ENCODE measurements at places on chromosomes 12 and 14.

DNA sequence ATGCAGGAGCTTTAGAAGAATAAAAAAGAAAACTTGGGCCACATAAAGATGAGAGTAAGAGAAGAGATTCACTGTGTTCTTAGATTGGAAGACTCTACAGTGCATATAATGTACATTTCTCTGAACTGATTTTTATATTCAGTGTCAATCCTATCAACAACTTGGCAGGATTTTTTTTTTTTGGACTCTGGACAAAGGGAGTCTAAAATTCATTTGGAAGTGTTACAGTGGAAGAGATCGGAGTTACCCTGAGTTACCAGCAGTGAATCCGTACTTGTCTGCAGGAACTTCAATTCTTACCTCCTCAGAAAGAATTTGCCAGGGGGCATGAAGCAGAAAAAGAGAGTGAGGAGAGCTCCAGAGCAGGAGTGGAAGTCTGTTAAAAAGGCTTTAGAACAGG, 24.0 kb downstream of the SERPINA11 start:
- DNase-seq, result no peak

DNA sequence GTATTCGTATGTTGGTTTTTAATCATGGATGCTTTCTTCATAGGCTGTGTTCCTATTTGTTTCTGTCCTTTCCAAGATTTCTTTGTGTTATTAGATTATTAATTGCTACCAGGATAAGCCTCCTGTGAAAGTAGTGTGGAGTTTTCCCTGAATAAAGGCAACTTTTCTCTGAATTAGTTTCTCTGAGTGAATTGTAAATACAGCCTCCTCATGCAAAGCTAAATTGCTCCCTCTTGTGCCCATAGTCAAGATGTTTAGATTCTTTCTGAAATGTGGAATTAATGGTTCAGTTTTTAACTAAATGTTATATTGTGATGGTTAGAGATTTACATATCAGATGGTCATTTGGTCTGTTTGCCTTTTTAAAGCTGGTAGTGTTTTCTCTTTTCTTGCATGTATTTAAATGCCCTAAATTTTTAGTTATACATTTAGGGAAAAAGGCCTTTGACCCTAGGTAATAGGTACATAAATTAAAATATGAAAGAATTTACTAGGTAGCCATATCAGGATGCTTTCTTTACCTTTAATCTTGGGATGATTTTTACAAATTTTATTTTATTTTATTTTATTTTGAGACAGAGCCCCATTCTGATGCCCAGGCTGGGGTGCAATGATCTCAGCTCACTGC, 8.9 kb downstream of the APAF1 start:
- peak; percentile 25 for DNase-seq

GRCh38 chr12:52202361-52203078, 10.7 kb upstream of the KRT80 start:
- no peak for DNase-seq

- DNase-seq, result no peak
Observed at GRCh38 chr12:32789446-32789845, 33.7 kb upstream of the YARS2 start.

GRCh38 chr12:120290609-120291305, 946 bp downstream of the RNU4-2 start:
- DNase-seq, result no peak

DNA sequence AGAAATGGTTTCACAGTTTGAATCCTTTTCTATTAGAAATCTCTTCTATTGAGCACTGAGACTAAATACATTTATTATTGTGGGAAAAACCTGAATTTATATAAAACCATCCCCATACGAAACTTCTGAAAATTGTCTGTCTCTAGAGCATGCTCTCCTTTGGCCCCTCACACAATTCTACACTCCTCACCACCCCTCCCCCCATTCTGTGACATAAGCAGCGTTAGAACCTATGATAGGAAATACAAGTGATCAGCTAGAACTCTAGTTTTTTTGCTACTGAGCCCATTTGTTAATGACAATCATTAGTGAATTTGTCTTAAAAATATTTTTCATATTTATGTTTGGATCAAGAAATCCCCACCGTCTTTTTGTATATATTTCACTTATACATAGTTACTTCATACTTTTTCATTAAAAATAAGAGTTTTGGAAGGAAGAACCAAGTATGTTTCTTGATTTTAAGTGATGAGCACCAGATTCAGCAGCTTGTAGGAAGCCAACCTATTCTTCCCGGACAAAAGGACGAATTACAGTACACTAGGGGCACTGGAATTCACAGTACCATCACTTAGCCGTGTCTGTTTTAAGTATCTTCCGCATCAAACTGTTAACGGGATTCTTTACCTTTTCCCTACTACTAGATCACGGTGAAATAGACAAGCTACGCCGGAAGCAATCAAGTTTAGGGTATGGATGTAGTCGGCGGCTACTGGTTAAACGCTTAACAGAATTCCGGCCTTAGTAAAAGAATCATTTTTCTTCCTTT, 724 bp downstream of the GTSF1 start:
- no peak for DNase-seq
